Activated CD4-positive, alpha-beta T cell treated with anti-CD3 and anti-CD28 coated beads for 36 hours (primary cell): ENCODE measurements at places on chromosomes 2 and 18.

DNA sequence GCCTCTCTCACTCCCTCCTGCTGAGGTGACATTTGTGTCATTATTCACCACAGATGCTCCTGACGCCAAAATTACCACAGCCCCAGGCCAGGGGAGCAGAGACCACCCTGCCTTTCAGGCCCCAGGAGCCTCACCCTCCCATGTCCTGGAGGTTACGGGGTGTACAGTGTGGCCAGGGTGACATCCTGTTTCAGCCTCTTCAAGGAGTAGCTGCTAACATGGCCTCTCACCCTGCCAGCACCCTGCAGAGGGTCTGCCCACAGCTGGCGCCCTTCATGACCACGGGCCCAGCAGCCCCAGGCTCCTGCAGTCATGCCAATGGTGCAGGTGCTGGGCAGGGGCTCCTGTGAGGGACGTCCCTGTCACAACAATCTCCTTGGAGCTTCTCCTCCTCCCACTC, 92.6 kb downstream of the SMIM21 start:
- no peak for DNase-seq

GRCh38 chr18:25174324-25174723, 177.6 kb downstream of the ZNF521 start:
- DNase-seq: no peak

GRCh38 chr18:76474824-76475223, 20.2 kb downstream of the ZNF516 start:
- no peak for DNase-seq

DNA sequence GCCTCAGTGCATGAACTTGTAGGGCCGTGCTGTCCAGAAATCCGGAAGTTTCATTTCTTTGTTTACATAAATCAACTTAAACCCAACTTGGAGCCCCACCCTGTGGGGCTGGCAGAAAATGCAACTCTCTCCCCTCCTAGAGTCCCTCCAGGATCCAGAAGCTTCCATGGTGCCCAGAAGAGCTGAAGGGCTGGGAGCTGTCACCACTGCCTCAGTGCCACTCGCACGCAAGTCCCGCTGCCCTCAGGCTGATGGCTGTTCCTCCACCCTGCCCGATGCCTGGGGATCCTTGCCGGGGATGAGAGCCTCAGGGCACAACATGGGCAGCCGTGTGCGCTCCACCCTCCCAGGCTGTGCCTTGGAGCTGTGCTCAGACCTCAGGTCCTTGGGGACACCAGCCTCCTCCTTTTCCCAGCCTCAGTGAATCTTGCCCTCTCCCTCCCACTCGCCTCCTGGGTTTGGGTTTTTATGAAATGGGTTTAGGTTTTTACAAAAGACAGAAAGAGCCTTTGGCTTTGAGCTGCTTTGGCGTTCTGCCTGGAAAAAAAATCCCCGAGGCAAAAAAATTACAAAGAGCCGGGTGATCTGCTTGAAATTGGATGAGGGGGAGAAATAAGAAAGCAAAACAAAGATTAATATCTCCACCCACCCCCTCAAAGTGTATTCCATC, 155.2 kb downstream of the TWIST2 start:
- DNase-seq: no peak

- no peak for DNase-seq
Measured at GRCh38 chr2:141440072-141440635, 690.7 kb downstream of the LRP1B start.
